ENCODE measurements at places on chromosomes 1 and 21. TPM values are rescaled to one million over a fixed set of nuclear protein-coding genes. Genes with fewer than 3 reads are reported as not detected.

- no peak for DNase-seq
Measured at GRCh38 chr21:24634749-24635148, 972.5 kb downstream of the MRPL39 start.

GRCh38 chr1:51422367-51423072, 92.2 kb upstream of the TTC39A start:
- DNase-seq: no peak

- no peak for DNase-seq
Measured at GRCh38 chr1:43887748-43888147, 45.9 kb upstream of the ARTN start.

GRCh38 chr1:31400393-31400792, 12.6 kb upstream of the SERINC2 start:
- no peak for DNase-seq

DNA sequence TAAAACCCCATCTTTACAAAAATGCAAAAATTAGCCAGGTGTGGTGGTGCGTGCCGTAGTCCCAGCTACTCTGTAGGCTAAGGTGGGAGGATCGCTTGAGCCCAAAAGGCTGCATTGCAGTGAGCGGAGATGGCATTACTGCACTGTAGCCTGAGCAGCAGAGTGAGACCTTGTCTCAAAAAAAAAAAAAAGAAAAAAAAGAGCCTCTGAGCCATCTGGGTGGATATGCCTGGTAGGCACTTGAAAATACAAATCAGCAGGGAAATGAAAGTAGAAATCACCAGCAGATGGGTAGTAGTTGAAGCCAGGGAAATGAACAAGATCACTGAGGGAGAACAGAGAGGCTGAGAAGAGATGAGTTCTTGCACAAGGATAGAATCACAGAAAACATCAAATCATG, 131.0 kb upstream of the HMCN1 start:
- DNase-seq: no peak

Gene PADI1
- not detected for total RNA-seq

Gene KCNA3
- 1.8 TPM for total RNA-seq
